ENCODE measurements at places on chromosomes 13 and 19. TPM values are rescaled to one million over a fixed set of nuclear protein-coding genes. Genes with fewer than 3 reads are reported as not detected.

Gene ZNF549
- total RNA-seq: not detected

Gene SLC1A6
- not detected for total RNA-seq

Gene FUT3
- total RNA-seq: 2.8 TPM

Gene PLIN4
- 8.5 TPM for total RNA-seq

Gene CFAP97D2
- not detected for total RNA-seq

Gene ZNF28
- total RNA-seq: 13.2 TPM

Gene ACP7
- not detected for total RNA-seq

Gene NHLRC3
- total RNA-seq: 13.3 TPM

Gene NLRP7
- total RNA-seq: not detected

Gene ATXN8OS
- not detected for total RNA-seq

Gene LYPD5
- 0.23 TPM for total RNA-seq

Gene ARL11
- 0.38 TPM for total RNA-seq

Gene CEBPA
- total RNA-seq: 21.3 TPM

Gene PODNL1
- 0.34 TPM for total RNA-seq
